ENCODE measurements at places on chromosomes 7 and 10. TPM values are rescaled to one million over a fixed set of nuclear protein-coding genes. Genes with fewer than 3 reads are reported as not detected.

The ANKRD61 gene
- total RNA-seq = 0.47 TPM

The NRAP gene
- not detected for total RNA-seq

The SLC16A9 gene
- 2.2 TPM for total RNA-seq

The FOXI2 gene
- total RNA-seq = not detected

GRCh38 chr7:91520645-91521044, 256.4 kb downstream of the FZD1 start:
- DNase-seq = no peak

- DNase-seq = no peak
Measured at GRCh38 chr7:126185959-126186580, 1066.7 kb downstream of the GRM8 start.

GRCh38 chr7:75711656-75712514, 26.9 kb downstream of the HIP1 start:
- no peak for DNase-seq

- no peak for DNase-seq
Measured at GRCh38 chr7:23615331-23615730, 18.1 kb downstream of the CCDC126 start.

GRCh38 chr10:48672596-48673265, 11.9 kb upstream of the WDFY4 start:
- no peak for DNase-seq

DNA sequence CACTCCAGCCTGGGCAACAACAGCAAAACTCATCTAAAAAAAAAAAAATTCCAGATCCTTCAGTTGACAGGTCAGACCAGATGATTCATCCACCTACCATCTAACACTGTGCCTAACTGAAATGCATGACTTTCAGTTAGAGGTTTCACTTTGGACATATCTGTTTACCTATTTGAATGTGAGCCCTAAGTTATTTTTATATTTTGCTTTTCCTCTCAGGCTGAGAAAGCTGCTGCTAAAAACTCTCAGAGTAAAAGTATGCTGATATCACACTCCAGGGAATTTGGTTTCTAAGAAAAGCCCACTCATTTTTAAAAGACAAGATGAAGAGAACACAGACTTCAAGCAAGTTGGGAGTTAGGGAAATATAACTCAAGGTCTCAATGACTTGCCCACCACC, 126.0 kb downstream of the SGMS1 start:
- no peak for DNase-seq

DNA sequence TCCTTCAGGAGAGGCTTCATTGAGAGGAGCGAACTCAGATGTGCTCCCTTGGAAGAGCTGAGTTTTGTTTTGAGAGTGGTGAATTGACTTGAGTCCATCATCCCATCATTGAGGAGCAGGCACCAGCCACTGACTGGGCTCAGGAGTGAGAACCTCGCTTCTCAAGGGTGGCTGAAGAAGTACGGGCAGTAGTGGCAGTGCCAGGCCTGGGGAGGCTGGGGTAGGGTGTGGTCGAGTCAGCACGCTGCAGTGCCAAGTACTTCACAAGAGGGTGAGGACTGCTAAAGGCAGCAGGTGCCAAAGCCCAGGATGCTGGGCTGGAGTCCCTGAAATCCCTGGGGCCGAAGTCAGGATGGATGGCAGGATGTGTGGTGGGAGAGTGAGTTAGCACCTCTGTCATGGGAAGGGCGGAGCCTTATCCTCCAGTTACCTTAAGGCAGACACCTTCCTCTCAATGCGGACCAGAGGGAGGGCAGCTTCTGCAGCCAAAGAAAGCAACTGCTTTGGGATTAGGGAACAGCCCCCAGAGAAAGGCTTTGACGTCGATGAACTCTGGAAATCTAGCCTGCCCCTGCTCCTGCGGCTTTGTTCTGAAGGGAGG, 210.3 kb downstream of the CAMK1D start:
- no peak for DNase-seq

- no peak for DNase-seq
Measured at GRCh38 chr7:50449501-50449880, 659 bp downstream of the FIGNL1 start.
